ENCODE measurements at places on chromosomes 2 and 18.
A peak's percentile ranks its signal among the peaks of the same experiment; 100 is the strongest.

DNA sequence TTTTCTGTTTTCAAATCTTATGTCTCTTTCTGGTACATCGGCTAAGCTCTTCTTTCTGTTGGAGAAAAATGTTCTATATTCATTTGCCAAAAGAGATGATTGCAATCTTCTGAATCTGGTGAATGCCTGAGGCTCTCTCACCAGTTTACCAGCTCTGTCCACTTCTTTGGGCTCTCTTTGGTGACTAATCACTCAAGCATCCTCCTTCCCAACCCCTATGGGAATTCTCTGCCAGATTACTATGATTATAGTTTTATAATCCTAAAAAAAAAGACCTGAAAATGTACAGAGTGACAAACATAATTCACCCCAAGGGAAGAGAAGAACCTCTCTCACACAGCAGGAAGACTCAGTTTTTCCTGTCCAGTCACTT lies 187.3 kb downstream of the CAMKMT start:
- DNase-seq, result no peak

- DNase-seq, result no peak
Observed at GRCh38 chr2:95031076-95031725, 5.7 kb downstream of the MAL start.

DNA sequence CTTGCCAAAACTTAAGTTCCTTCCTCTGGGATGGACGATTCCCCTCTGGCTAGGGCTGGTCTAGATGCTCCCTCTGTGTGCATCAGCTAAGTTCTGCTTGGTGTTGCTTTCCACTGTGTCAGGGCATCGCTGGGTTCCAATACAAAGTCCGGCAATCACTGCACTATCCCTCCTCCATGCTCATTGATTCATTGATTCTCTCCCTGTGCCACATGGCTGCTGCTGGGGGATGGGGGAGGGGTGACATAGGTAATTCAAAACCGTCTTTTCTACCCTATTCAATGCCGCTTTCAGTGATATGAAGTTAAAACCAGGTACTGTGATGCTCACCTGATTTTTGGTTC lies 22.8 kb downstream of the IL1RN start:
- DNase-seq, result no peak

DNA sequence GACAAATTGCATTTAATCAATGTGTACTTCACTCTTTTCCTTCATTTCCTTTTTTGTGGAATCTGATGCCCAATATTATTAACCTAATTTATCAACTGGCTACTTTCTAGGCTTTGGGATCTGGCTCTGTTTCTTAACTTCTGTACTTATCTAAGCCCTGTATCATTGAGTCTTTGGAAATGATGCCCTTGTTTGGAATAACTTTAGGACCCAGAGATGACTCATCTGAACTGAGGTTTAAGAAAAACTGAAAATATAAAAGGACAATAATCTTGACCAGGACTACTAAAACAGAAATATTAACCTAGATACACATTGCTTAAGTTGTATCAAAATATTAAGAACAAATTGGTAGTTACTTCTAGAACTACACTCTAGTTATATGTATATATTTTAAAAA lies 600.8 kb downstream of the CPS1 start:
- DNase-seq, result no peak

DNA sequence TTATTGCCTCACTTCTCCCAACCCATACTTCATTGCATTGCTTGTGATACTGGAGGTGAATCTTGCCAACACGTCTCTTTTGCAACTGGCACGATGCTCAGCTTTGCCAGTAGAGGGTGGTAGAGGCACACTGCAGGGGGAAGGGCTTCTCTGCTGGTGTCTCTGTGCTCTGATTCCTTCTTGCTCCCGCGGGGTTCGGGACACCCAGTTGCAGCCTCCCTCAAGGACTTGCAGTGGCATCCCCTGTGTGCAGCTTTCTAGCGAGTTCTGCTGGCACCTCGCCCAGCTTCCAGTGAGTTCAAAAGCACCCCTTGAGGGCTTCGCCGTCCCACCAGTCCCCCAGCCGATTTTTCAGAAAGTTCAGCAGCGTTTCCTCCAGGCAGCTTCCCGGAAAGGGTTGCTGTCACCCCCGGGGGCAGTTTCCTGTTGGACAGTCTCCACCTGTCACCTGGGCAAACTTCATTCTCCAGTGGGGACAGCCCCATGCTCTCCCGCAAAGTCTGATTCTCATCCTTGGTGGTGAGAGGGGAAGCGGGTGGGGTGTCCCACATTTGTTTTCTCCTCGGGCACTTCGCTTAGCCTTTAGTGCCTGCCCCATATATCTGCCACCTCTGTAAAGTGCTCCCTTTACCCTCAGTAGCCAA lies 35.4 kb upstream of the EN1 start:
- DNase-seq, result peak; percentile 66

DNA sequence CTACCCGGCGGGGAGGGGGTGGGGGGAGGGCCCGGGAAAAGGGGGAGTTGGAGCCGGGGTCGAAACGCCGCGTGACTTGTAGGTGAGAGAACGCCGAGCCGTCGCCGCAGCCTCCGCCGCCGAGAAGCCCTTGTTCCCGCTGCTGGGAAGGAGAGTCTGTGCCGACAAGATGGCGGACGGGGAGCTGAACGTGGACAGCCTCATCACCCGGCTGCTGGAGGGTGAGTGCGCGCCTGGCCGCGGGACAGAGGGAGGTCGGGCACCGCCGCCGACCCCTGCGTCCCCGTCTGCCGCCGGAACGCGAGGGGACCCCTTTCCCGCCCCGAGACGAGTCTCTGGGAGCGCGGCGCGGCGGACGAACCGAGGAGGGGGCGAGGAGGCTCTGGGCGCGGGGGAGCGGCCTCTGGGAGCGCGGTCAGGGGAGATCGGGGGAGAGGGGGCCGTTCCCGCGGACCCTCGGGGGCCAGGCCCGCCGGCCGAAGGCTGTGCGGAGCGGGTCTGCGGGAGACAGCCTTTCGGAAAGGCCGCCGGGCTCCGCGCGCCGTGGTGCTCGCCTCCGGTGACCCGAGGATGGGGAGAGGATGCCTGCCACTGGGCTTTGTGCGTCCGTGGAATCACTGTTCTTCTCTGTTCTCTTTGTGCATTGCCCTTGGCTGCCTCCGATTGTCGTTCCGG lies 463 bp downstream of the PPP1CB start:
- peak; percentile 19 for DNase-seq

GRCh38 chr18:9048808-9049494 lies 53.5 kb upstream of the NDUFV2 start:
- DNase-seq, result no peak

DNA sequence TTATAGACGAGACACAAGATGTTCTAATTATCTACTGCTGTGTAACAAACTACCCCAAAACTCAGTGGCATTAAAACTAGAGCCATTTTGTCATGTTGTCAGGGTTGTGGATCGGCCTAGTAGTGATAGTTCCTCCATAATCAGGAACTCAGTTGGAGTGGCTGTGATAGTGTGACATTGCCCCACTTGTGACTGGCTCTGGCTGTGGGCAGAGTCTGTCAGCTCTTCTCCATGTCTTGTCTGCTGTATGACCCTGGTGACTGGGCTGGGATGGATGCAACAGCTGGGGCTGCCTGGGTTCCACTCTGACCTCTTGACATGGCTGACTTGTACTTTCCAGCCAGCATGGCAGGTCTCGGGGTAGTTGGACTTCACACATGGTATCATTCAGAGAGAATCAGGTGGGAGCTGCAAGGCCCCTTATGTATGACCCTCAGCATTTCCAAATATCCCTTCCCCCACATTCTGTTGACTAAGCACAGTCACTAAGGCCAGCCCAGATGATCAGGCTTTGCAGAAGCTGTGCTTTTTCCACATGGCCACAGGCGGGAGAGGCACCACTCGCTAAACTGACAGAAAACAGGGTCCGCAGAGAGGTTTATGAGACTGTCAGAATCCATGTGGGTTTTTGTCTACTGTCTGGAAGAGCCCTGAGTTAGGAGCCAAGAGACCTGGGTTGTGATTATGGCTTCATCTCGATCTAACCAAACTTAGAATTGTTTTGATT lies 50.3 kb downstream of the SETBP1 start:
- DNase-seq, result no peak

DNA sequence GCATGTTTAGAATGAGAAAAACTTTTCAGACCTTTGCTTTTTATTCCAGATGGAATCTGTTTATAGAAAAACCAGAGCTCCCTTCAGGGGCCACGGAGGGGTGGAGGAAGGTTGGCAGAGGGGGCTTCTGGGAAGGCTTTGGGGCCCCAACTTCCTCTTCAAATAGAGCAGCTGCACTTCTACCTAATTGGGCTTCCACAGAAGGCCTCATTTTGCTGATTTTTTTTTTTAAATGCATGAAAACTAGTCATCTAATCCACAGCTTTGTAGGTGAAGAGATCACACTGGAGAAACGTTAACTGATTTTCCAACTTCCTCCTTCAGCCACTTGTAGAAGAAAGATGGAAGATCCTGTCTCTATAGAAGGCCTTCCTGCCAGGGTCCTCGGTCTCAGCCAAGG lies 181.8 kb downstream of the BCL11A start:
- DNase-seq, result no peak

- no peak for DNase-seq
Observed at GRCh38 chr18:8967573-8967972, 134.9 kb upstream of the NDUFV2 start.

GRCh38 chr2:96104487-96104861 lies 11.9 kb downstream of the ADRA2B start:
- no peak for DNase-seq

DNA sequence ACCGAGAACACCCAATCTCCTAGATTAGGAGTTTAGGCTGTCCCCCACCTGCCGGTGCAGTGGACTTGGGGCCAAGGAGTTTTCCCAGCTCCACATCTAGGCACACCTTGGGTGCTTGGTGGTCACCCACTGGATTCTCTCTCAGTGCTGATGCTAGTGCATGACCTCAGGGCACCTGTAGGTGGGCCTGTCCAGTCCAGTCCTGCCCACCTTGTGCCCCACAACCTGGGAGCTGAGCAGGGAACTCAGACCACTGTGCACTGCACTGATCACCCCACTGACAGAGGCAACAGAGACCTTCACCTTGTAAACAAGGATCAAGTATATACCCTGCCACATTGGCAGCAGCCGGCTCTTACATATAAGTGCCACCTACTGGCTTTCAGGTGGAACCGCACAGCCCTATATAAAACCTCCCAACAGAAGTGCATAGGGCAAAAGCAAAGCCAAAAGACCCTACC lies 12.7 kb upstream of the CDH19 start:
- no peak for DNase-seq

DNA sequence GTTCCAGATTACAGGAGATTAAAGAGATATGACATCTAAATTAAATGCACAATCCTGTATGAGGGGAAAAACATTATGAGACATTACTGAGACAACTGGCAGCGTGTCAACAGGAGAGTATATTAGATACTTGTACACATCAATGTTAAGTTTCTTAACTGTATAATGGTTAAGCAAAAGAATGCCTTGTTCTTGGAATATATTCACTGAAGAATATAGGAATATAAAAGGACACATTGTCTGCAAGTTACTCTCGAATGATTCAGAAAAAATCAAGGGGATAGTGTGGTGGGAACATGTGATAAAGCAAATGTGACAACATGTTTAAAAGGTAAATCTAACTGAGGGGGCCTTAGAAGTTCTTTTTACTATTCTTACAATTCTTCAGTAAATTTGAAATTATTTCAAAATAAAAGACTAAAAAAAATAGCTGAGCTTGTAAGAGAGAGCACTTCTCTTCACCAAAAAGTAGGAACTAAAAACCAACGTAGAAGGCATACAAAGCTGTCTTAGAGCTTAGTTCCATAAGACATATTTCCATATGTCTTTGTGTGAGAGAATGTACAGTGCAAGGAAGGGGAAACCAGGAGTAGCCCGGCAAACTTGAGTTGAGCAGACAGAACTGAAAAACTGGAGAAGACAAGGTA lies 7.5 kb downstream of the WDPCP start:
- no peak for DNase-seq

GRCh38 chr2:137929519-137929916 lies 34.8 kb upstream of the HNMT start:
- no peak for DNase-seq

GRCh38 chr2:216084547-216084946 lies 2.8 kb downstream of the TMEM169 start:
- peak; percentile 43 for DNase-seq

- no peak for DNase-seq
Observed at GRCh38 chr2:216696751-216697560, 1.6 kb upstream of the IGFBP5 start.

DNA sequence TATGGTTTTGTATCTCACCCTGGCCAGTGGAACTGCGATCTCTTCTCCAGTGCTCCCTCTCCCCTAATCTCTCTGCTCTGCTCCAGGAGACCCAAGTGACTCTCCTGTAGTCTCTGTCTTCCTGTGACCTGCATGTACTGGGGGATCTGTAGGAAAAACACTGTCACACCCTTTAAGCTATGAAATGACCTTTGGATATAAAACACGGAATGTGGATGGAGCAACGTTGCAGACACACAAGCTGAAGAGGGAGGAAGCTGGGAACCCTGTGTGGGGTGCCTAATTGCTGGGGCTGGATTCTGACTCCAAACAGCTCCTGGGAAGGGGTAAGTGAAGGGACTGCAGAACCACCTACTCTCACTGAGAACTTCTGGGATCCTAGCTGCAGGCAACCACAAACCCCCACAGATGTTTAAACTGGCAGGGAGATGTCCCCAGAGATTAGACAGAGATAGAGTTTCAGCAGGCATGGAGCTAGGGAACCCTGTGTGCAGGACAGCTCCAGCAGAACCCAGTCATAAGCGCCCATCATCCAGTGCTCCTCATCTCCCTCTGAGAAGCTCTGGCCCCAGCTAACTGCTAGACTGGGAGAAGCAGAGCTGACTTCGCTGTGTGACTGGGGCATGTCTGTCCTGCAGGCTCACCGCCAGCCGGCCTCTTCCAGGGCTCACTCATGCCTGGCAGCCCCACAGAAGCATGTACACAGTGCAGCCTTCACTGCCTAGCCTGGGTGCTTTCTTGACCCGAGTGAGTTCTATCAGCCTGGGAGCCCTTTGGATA lies 482.7 kb upstream of the SETBP1 start:
- DNase-seq, result no peak

DNA sequence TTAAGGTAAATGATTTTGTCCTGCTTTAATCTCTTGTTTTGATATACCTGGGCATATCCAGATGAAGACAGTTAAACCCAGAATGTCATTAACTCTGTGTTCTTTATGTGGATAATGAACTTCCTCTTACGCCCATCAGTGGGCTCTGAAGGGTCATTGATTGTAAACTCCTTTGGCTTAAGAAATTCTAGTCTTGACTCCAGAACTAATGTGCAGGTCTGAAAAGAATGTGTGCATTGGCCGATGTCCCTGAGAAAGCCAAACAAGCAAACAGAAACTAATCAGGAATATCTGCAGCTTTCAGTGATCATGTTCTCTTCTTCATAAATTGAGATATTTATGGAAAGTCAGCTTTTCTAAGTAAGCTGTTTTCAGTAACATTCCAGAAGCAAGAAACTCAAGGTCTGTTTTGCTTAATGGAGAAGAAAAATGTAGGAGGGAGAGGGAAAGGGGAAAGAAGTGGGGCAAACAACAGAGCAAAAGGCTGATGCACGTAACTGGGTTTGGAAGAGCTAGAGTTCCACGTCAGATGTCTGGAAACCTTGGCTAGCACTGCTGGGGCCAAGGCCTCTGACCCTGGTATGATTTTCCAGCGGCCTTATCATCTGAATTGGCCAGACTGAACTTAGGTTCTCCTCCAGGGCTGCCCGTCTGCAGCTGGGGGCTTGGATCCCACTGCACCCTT lies 61.3 kb upstream of the FHL2 start:
- DNase-seq, result no peak

Data from CD4-positive, alpha-beta T cell treated with Interleukin-4 for 4 hours (primary cell).